GM23338 (cell line): ENCODE measurements at places on chromosomes 5 and 9. TPM values are rescaled to one million over a fixed set of nuclear protein-coding genes. Genes with fewer than 3 reads are reported as not detected.

The ISOC1 gene
- 31.5 and 33.7 TPM in 2 replicates for total RNA-seq

The VCAN gene
- 373 and 404 TPM in 2 replicates for total RNA-seq

- no peak overlapping the region for H3K27ac ChIP-seq
- H3K4me1 ChIP-seq = no peaks in the 10 kb centered on the region
- H3K36me3 ChIP-seq = no peaks in the 10 kb centered on the region
- no peak for DNase-seq
- no peaks in the 10 kb centered on the region for H3K27me3 ChIP-seq
- H3K4me3 ChIP-seq = no peak overlapping the region
These were observed 136.7 kb upstream of the HAPLN1 start for GRCh38 chr5:83857341-83857740.

DNA sequence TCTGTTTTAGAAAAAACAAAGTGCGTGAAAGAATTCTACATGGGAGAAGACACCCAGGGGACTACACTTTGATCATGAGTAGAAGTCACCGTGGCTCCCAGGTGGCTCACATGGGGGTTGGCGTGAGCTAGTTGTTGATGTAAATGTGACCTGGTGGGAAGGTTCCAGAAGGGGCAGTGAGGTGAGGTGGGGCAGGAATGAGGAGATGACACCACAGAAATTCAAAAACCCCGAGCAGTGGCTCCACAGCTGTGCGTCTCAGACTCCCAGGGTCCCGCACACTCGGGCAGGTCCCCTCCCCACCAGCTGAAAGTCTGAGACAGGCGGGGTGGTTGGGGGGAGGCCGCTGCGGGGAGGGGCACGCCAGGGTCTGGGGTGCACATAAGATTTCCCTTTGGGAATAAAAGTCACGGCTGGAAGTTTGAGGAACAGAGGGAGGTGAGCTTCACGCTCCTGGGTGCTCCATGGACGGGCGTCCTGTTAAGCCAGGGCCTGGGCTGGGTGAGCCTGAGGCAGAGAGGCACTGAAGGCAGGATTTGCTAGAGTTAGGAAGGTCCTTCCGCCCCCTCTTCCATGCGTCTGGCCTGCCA is 29.9 kb downstream of the GLT6D1 start:
- H3K27ac ChIP-seq = no peak overlapping the region
- H3K4me3 ChIP-seq = no peak overlapping the region
- no peaks in the 10 kb centered on the region for H3K27me3 ChIP-seq

DNA sequence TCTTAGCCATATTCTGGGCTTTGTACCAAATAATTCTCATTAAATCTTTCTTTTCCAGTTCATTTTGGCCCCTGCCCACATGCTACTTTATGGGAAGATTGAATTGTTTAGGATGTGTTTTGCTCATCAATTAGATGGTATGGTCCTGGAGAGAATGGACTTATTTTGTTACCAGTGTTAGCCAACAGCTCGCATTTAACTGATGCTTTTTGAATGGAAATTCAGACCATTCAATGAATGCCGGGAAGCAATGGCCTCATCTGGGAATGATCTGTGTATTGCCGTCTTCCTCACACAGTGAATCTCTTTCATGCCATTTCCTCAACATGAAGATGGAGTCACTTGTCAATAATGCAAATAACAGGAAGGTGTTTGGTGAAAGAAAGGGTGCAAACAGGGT is 370.6 kb upstream of the PIK3R1 start:
- H3K4me3 ChIP-seq = no peak overlapping the region
- peaks cover 21% of the 10 kb centered on the region for H3K4me1 ChIP-seq
- no peak for DNase-seq
- H3K27ac ChIP-seq = peak overlapping the region; percentile 43; the same call in 1 of the 2 replicates
- no peaks in the 10 kb centered on the region for H3K36me3 ChIP-seq

DNA sequence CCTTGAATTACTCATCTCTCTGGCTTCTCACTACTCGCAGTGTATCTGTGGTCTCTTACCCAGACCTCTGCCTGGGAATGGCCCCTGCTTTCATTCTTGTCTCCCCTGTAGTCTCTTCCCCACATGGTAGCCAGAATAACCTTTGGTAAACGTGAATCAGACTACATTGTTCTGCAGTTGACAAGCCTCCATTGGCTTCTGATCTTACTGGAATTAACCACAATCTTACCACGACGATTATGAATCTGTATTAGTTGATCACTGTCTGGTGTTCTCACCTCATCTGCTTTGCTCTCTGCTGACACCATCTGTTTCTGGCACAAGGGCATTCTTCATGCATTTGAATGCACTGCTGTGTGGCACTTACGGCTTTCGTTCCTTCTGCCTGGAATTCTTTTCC is 781.2 kb downstream of the MTRR start:
- H3K36me3 ChIP-seq = no peaks in the 10 kb centered on the region
- no peaks in the 10 kb centered on the region for H3K27me3 ChIP-seq
- no peak for DNase-seq
- no peaks in the 10 kb centered on the region for H3K4me1 ChIP-seq
- H3K4me3 ChIP-seq = no peak overlapping the region

DNA sequence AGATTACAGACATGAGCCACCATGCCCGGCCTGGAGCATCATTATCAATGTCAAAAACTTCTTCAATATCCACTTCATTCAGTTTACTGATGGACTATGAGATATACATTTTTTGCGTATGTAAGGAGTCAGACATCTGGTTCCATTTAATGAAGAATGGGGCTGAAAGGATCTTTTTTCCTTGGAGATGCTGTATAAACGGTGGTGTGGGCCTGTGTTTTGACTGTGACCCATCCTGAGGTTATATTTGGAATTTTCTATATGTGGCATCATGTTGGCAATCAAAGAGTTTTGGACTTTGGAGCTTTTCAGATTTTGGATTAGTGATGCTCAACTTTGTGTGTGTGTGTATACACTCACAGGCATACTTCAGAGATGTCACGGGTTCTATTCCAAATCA is 85.7 kb upstream of the FBXL17 start:
- no peak overlapping the region for H3K27ac ChIP-seq
- no peak overlapping the region for H3K4me3 ChIP-seq
- H3K27me3 ChIP-seq = no peaks in the 10 kb centered on the region
- H3K36me3 ChIP-seq = no peaks in the 10 kb centered on the region
- no peak for DNase-seq
